ENCODE measurements at places on chromosomes 7 and 10.

DNA sequence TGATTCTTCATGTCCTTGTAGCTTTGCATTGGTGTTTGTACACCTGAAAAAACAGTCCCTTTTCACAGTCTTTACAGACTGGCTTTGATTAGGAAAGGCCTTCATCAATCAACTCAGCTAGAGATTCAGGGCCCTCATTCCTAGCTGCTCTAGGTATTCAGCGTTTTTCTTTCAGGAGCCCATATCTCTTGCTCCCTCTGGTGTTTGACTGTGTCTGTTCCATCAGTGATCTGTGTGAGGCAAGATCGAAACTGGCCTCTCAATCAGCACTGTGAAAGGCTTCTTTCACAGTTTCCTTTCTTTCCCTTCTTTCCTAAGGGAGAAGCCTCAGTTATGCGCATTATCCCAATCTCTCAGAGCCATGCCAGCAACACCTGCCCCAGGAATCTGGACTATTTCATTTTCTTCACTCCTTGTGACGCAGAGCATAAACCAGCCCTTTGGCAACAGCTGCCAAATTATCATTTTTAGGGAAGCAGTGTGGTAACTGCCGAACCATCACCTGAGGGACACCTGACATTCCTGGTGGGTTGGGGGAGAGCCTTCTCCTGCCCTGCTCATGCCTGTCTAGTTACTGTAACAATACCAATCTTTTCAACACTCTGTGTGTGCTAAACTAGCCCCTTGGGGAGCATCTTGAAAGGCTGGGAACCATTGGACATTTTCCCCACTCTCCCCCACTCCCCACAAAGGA is 75.7 kb upstream of the CCDC71L start:
- DNase-seq = peak; percentile 28

GRCh38 chr7:28853834-28854749 is 104.0 kb downstream of the TRIL start:
- DNase-seq = peak; percentile 86

GRCh38 chr10:116208956-116209567 is 63.9 kb downstream of the GFRA1 start:
- DNase-seq = no peak

GRCh38 chr7:1025743-1026581 is 18.4 kb upstream of the GPR146 start:
- no peak for DNase-seq

- no peak for DNase-seq
These were observed 14.8 kb upstream of the CNPY1 start for GRCh38 chr7:155560982-155561686.

- DNase-seq = no peak
These were observed 92.5 kb downstream of the TRIL start for GRCh38 chr7:28865601-28866144.

- DNase-seq = no peak
These were observed 4.5 kb upstream of the HKDC1 start for GRCh38 chr10:69215405-69216171.

Data from BE2C (cell line).